Upper lobe of left lung (tissue), 6 donors: ENCODE measurements at places on chromosomes 3 and 15. TPM values are rescaled to one million over a fixed set of nuclear protein-coding genes. Genes with fewer than 3 reads are reported as not detected.
A peak's percentile ranks its signal among the peaks of the same experiment; 100 is the strongest.

DNA sequence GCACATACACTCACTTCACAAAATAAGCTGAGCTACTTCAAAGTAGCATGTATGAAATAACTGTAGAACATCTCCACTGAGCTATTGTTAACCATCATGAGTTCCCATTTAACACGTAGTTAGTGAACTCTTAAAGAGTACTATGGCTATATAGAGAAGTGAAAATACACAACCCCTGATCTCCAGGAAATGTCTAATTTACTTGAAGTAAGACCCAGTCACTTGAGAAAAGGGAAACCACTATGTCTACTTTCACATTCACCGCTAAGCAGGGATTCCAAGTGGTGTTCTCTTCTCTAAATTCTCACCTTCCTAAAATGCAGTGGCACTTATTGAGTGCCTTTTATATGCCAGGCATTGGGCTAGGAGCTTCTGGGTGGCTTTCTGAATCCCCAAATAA lies 35.0 kb upstream of the COLQ start:
- peaks cover 19% of the 10 kb centered on the region for H3K36me3 ChIP-seq
- H3K27ac ChIP-seq, result peak overlapping the region; percentile 49
- H3K4me3 ChIP-seq, result no peak overlapping the region
- H3K27me3 ChIP-seq, result no peaks in the 10 kb centered on the region
- peaks cover 6% of the 10 kb centered on the region for H3K4me1 ChIP-seq

DNA sequence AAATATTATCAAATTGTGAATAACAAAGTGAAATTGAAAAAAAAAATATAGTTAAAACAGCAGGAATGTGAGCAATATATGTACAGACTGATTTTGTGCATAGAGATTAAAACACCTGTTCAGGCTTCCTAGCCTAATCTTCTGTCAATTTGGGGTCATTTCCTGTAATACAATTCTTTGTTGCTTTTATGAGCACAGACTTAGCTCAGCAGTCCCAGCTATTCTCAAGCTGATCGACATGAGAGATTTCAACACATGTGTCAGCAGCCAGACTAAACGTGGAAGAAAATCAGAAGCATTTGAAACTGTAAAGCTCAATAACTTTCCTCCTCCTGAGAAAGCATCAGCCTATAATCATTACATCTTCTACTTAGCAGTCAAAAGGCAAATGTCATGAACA lies 1.6 kb upstream of the FHIT start:
- no peak overlapping the region for H3K4me3 ChIP-seq
- H3K4me1 ChIP-seq, result peaks cover 12% of the 10 kb centered on the region
- no peak for DNase-seq
- no peaks in the 10 kb centered on the region for H3K27me3 ChIP-seq
- H3K27ac ChIP-seq, result no peak overlapping the region

DNA sequence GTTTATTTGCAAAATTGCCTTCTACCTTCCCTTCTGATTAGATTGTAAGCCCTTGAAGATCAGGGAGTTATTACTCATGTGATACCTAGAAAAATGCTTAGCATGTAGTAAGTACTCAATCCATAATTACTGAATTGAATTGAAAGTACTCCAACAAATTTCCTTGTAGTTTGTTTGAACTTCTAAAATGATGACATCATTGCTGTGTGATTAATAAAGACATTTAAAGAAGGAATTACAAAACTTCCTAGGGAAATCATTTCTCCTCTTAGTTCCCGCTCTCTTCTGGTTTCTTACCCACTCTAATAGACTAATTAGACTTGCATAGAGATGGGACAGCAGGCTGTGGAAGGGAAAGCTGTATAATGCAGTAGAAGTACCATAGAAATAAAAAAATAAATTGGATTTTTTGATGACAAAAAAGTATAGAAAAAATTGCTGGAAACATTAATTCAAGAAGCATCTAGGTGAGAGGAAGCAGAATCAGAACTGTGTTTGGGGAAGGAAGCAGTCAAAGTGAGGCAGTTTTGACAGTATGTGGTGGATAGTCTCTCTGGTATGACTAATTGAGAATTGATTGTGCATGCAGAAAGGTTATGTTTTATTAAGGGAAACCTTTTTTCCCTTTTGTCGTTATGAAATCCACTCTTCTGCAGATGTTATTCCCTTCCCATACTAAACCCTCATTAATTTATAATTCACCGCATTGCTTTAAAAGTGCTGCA lies 93.0 kb downstream of the ALCAM start:
- no peak for DNase-seq
- no peaks in the 10 kb centered on the region for H3K4me1 ChIP-seq
- no peaks in the 10 kb centered on the region for H3K27me3 ChIP-seq
- H3K4me3 ChIP-seq, result no peak overlapping the region
- no peaks in the 10 kb centered on the region for H3K36me3 ChIP-seq

GRCh38 chr3:127212231-127212630 lies 19.3 kb downstream of the PRR23E start:
- H3K4me1 ChIP-seq, result no peaks in the 10 kb centered on the region
- H3K27me3 ChIP-seq, result no peaks in the 10 kb centered on the region
- no peak overlapping the region for H3K27ac ChIP-seq
- DNase-seq, result no peak

GRCh38 chr3:177195242-177195991 lies 1.9 kb downstream of the TBL1XR1 start:
- H3K36me3 ChIP-seq, result no peaks in the 10 kb centered on the region
- H3K27me3 ChIP-seq, result no peaks in the 10 kb centered on the region
- peak overlapping the region; percentile 93 for H3K27ac ChIP-seq
- H3K4me1 ChIP-seq, result peaks cover 40% of the 10 kb centered on the region

- no peaks in the 10 kb centered on the region for H3K36me3 ChIP-seq
- no peak overlapping the region for H3K4me3 ChIP-seq
- no peaks in the 10 kb centered on the region for H3K27me3 ChIP-seq
- no peak overlapping the region for H3K27ac ChIP-seq
- no peak for DNase-seq
Measured at GRCh38 chr3:110344897-110345767, 726.5 kb upstream of the NECTIN3 start.

GRCh38 chr3:98918586-98918985 lies 17.1 kb upstream of the DCBLD2 start:
- DNase-seq, result no peak
- no peaks in the 10 kb centered on the region for H3K36me3 ChIP-seq
- no peak overlapping the region for H3K4me3 ChIP-seq
- no peak overlapping the region for H3K27ac ChIP-seq
- no peaks in the 10 kb centered on the region for H3K4me1 ChIP-seq

DNA sequence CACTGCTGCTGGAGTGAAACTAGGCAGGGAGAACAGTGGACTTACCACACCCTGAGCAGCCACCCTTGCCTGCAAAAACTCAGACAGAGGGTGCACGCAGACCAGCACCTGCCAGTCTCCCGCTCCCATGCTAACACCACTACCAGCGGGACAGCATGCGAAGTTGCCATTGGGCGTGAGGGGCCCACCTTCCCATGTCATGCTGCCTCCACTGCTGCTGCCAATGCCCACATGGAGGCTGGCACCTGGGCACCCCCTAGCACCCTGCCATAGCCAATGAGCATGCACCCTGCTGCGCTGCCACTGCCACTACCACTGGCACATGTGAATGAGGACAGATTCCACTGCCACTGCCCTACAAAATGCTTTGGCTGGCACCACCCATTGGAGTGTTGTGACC lies 19.7 kb upstream of the MINAR1 start:
- H3K27me3 ChIP-seq, result no peaks in the 10 kb centered on the region
- no peaks in the 10 kb centered on the region for H3K36me3 ChIP-seq

POLG gene
- 61.7 TPM for total RNA-seq

STARD9 gene
- 83.7 TPM for total RNA-seq

ANP32A gene
- total RNA-seq, result 104 TPM

SQOR gene
- total RNA-seq, result 129 TPM

GOLIM4 gene
- 79.1 TPM for total RNA-seq

GUCA1C gene
- not detected for total RNA-seq

MEF2A gene
- total RNA-seq, result 76.6 TPM

CDC25A gene
- total RNA-seq, result 0.30 TPM
